ENCODE measurements at places on chromosomes 12 and 14.

GRCh38 chr14:60656686-60657455, 7.6 kb upstream of the SIX1 start:
- DNase-seq: no peak

DNA sequence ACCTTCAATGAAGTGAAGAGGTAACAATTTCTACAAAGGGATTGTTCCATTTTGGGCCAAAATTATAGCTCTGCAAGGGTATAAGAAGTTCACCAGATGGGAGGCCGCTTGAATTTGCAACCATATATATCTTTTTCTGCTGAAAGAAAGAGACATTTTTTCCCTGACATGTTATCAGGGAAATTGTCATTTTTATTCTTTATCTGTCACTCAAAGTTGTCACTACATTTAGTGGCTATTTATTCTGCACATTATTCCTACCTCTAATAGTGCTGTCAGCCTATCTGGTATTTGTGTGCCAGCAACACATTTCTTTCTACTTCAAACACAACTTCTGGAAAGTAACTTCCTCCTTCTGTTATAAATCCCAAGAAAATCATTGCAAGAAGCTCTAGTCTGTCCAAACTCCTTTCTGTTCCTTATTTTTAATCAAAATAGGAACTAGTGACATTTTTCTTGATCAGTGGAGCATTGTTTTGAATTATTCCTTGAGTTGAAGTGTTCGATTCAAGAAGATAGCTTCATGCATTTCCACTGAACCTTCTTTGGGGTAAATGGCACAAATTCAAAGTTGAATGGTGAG, 137.9 kb upstream of the ATP2B1 start:
- no peak for DNase-seq

DNA sequence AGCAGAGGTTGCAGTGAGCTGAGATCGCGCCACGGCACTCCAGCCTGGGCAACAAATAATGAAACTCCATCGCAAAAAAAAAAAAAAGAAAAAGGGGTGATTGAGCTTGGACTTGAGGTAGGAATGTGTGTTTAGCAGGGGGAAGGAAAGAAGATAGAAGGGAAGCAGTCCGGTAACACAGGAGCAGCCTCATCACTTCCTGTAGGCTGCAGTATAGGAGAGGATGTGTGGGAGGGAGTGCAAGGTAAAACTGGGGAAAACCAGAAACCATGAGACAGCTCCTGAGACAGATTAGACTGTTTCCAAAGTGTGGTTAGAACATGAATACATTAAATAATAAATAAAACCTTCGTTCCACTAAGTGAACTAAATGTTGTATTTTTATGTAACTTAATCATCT, 49.2 kb downstream of the FGD4 start:
- DNase-seq: no peak

DNA sequence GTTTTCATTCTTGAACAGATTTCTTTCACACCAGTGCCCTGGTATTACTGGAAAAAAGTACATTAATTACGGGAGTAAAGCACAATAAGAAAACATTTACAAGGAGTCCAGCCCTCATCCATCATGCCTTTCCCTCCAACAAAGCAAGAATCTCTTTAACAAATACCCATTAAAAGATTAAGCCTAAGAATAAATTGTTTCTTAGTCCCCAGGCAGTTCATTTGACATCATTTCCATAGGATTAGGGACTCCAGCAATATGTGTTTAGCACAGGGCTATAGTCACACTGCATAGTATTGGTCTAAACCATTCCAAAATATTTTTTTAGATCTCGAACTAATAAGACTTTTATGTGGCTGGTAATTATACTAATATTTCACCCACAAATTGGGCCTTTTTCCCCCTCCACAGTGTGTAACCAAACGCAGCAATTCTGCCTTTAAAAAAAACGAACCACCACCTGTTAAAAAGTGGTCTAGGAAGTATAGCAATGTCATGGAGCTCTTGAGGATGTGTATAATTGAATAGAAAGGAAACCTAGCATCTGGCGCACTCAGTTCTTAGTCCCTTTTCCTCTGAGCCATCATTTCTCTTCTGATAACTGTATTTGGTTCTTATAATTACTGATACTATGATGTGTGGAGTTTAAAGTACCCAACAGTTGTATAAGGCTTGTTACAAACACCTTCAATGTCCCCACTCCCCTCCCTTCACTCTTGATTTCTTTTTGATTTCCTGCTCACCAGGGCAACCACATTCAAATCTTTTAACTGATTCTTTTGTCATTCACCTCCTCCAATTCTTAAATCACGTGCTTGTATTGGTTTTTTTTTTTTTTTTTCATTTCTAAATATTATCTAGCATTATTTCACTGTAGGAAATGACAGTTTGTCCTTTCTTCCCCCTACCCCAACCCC, 138.7 kb downstream of the ETV6 start:
- no peak for DNase-seq

DNA sequence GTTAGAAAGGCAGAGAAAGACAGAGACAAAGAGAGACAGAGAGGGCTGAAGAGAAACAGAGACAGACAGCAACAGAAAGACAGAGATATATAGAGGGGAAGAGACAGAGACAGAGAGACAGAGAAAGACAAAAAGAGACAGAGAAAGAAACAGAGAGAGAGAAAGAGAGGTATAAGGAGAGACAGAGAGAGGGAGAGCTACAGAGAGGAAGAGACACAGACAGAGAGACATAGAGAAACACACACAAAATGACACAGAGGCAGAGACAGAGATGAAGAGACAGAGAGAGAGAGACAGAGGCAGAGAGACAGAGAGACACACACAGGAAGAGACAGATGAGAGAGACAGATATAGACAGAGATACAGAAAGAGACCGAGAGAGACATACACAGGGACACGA, 168.6 kb downstream of the TMEM121 start:
- DNase-seq: no peak

- DNase-seq: no peak
Measured at GRCh38 chr14:29905543-29905942, 22.1 kb downstream of the PRKD1 start.
